ENCODE measurements at places on chromosomes 4 and X.

GRCh38 chr4:151671541-151672059 lies 89.2 kb downstream of the GATB start:
- DNase-seq: no peak

DNA sequence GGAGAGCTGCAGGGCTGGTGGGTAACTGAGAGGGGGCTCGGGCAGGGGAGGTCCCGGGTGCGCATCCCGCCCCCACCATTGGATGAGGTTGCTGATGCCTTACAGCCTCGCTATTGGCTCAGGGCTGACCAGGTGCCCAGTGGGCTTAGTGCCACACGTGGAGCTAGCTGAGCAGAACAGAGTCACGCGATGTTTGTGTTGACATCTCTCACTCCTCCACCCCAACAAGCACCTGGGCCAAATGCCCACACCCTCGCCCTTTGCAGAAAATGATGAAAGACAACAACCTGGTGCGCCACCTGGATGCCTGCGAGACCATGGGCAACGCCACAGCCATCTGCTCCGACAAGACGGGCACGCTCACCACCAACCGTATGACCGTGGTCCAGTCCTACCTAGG lies 31.8 kb downstream of the ATP2B3 start:
- no peak for DNase-seq

DNA sequence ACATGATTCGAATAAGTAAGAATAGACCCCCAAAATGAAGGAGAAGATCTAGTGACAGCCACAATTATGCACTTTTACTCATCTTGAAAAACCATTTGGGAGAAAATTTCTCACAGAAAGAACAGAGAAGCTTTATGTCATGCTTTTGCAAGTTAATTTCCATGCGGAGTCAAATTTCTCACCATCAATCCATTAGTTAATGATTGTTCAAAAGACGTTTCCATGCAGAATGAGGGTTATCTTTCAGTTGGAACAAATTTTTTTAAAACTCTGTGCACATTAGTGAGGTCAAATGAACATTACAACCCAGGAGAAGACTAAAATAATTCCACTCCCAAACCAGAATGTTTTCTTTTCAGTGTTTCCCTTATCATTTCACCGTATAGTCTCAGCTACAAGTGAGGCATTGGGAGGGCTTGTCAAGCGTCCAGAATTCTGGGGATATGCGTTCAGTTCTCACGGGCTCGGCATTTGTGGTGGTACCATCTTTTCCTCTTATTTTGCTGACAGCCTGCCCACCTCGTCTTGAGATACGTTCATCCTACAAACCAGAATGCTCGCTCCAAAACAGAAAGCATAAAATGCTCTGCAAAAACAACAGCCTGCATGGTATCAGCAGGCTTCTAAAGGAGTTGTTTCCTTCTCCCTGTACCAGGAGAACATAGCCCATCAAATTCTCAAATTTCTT lies 130.8 kb upstream of the TBL1X start:
- no peak for DNase-seq

DNA sequence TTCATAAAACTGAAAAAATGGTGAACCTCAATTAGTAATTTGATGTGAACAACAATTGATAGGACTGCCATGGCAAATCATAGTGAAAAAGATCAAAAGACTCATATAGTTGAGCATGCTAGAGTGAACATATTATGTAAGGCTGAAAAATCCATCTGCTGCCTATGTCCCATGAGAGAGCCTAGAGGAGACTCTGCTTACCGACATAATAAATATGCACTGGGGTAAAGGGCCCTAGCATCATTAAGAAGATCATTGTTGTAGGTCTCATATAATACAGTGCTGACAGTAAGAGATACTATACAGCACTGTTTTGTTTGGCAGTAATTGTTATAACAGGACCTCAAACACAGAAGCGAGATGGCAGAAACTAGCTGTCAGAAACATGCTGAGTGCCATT lies 229.0 kb downstream of the PABPC4L start:
- DNase-seq: no peak

GRCh38 chr4:144562019-144562705 lies 83.8 kb upstream of the HHIP start:
- no peak for DNase-seq

DNA sequence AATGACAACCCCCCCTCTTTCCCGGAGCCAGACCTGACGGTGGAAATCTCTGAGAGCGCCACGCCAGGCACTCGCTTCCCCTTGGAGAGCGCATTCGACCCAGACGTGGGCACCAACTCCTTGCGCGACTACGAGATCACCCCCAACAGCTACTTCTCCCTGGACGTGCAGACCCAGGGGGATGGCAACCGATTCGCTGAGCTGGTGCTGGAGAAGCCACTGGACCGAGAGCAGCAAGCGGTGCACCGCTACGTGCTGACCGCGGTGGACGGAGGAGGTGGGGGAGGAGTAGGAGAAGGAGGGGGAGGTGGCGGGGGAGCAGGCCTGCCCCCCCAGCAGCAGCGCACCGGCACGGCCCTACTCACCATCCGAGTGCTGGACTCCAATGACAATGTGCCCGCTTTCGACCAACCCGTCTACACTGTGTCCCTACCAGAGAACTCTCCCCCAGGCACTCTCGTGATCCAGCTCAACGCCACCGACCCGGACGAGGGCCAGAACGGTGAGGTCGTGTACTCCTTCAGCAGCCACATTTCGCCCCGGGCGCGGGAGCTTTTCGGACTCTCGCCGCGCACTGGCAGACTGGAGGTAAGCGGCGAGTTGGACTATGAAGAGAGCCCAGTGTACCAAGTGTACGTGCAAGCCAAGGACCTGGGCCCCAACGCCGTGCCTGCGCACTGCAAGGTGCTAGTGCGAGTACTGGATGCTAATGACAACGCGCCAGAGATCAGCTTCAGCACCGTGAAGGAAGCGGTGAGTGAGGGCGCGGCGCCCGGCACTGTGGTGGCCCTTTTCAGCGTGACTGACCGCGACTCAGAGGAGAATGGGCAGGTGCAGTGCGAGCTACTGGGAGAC lies 1.6 kb downstream of the PCDH10 start:
- no peak for DNase-seq

DNA sequence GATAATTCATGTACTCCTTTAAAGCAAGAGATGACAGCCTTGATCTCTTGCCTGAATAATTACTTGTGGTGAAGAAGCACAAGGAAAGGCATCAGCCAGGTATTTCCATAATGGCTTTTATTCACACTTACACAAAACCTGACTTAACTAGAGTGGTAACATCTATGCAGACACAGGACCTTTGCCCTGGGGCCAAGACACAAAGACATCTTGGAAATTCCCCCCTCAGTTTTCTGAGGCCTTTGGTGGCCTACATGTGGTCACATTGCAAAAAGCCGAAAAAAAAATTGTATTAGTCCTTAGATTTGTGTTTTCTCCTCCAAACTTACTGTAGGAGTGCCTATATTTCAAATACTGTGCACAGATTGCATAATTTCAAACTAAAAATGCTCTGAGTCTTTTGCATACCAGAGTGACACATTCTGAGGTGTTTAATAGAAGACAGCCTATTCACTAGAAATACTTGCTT lies 172.4 kb downstream of the PDGFC start:
- no peak for DNase-seq

GRCh38 chr4:15563871-15564270 lies 91.3 kb downstream of the FBXL5 start:
- no peak for DNase-seq

- DNase-seq: no peak
Measured at GRCh38 chr4:10099499-10100325, 16.9 kb downstream of the WDR1 start.

DNA sequence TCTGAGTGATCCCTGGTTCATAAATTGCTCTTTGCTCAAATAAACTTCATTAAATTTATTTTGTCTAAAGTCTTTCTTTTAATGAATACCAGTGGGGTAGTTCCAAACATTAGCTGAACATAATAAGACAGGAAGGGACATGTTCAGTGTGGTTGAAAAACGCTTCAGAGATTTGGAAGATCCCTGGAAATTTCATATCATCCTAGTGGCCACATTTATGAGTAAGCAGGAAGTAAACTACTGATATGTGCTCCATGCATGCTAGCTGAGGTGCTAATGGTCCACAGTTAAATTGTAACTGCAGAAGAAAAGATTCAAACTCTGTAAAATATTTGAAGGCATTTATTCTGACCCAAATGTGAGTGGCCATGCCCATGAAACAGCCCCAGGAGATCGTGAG lies 1328.7 kb downstream of the ADGRL3 start:
- DNase-seq: no peak

GRCh38 chrX:14936561-14936960 lies 63.3 kb downstream of the MOSPD2 start:
- DNase-seq: no peak

DNA sequence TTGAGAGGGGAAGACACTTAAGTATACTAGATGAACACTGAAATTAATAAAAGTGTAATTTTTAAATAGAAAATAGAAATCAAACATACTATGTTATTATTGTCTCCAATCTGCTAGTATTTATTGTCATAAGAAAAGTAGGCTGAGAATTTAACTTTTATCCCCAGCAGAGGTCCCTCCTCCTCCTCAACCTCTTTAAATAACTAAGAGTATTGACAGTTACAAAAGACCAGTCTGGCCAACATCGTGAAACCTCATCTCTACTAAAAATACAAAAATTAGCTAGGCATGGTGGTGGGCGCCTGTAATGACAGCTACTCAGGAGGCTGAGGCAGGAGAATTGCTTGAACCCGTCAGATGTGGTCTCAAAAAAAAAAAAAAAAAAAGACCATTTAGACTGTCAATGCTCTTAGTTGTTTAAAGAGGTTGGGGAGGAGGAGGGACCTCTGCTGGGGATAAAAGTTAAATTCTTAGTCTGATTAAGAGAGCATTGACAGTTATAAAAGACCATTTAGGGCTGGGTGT lies 4.2 kb downstream of the SLC30A9 start:
- DNase-seq: no peak

- no peak for DNase-seq
Measured at GRCh38 chrX:11889791-11890190, 131.8 kb downstream of the MSL3 start.

- no peak for DNase-seq
Measured at GRCh38 chr4:110704748-110705439, 82.0 kb upstream of the PITX2 start.

Measured in DMS79 (cell line).